Stimulated activated CD8-positive, alpha-beta memory T cell treated with anti-CD3 and anti-CD28 coated beads, Interleukin-2, amount 100 ng/mL, for 48 hours (primary cell): ENCODE measurements at places on chromosomes 3 and 15.

- DNase-seq: no peak
Measured at GRCh38 chr3:167882057-167882667, 146.6 kb downstream of the SERPINI1 start.

DNA sequence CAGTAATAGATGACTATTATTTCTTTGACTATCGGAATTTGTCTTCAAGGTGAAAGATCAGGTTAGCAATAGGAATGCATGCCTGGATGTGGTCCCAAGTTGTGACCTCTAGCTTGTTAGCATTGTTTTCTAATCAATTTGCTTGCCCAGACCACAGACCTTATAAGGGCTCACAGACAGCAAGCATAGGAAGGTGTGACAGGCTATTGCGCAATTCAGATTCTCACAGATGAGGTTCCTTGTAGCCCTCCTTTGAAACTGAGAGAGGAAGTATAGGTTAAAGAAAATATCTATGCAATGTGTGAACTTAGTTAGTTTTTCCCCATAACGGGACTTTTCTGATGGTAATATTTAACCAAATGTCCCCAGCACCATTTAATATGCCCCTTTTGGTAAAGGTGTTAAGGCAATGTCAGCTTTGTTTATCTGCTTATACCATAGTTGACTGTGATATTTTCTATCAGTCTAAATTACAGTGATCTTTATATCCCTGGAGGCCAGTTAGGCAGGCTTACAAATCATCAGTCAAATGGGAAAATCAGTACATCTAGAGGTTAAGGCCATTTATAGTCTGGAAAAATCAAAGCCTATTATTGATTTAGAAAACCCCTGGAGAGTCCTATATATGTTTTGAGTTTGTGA lies 168.1 kb upstream of the MBNL1 start:
- no peak for DNase-seq

DNA sequence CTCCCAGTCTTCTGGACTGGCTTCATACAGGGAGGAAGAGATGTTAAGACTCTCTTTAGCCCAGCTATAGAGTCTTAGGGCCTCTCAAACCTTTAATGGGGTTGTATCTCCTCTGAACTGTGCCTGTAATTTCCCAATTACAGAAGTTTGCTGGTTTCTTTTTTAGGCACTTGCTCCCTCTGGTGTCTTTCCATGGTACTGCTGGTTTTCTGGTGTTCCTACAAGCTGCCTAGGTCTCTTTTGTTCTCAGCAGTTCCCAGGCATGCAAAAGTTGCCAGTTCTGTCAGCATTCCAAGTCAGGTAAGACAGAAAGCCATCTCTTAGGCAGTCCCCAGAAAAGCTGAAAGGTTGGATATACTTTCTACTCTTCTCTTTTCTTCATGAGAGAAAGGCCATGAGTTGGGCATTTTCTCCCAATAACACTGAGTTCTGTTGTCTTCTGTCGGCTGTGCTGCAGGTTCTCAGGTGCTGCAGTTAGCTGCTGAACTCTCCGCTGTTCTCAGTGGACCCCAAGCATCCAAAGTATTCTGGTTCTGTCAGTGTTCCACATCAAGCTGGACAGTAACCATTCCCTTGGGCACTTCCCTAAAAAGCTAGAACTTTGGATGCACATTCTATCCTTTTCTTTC lies 54.4 kb upstream of the EHHADH start:
- peak; percentile 28 for DNase-seq

DNA sequence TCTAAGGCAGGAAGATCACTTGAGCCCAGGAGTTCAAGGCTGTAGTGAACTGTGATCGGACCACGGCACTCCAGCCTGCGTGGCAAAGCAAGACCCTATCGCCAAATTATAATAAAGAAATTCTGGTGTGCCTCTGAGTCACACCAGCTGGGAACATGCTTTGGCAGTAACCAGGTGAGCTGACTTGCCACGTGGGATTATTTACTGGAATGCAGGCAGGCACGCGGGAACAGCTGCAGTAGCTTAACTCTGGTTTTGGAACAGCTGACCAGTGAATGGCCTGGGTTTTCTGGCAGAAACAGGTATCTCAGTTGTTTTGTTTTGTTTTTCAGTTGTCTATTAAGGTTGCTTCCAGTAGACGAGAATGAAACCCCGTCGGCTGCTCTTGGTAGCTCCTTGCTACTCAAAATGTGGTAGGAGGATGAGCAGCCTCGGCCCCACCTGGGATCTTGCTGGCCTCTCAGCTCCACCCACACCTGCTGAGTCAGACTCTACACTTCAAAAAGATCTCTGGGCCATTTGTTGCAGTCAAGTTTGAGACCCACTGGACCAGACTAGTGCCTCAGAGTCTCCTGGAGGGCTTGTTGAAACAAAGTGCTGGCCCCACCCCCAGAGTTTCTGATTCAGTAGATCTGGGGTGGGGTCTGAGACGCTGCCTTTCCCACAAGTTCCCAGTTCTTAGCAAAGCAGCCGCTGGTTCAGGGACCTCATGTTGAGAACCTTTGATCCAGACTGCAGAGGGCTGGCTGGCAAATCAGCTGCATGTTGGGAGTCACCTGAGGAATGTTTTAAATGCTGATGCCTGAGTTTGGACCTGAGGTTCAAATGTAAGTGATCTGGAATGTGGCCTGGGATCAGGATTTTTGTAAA lies 26.6 kb downstream of the IDH2 start:
- DNase-seq: no peak
